ENCODE measurements at places on chromosomes 6 and 20.

- no peak for DNase-seq
Measured at GRCh38 chr6:20811109-20811761, 277.0 kb downstream of the CDKAL1 start.

DNA sequence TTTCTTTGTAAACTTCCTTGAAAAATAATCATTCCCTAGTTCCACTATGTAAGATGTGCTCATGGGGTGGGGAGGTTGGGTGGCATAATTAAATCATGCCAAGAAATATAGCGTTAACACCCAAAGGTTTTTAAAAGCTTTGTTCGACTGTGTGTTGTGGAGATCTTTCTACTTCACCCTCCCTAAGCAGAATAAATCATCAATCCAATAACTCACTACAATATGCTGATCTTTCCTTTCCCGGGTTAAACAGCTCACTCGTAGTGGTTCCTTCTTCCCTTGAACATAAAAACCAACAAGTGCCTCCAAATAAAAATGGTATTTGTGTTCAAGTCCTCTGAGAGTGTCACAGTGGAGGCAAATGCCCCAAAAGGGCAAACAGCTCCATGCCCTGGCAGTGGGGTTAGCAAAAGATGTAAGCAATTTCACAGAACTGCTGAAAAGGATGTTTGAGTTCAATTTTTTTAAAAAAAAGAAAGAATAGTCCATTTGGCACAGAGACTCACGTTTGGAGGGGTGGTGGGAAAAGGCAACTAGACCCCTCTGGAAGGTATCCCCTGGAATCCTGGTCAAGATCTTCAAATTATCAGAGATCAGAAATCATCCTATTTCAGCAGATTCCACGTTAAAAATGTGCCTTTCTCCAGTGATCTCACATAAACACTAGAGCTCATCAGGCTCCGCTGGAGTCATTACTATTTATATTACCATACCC lies 99.1 kb downstream of the TFAP2A start:
- no peak for DNase-seq

DNA sequence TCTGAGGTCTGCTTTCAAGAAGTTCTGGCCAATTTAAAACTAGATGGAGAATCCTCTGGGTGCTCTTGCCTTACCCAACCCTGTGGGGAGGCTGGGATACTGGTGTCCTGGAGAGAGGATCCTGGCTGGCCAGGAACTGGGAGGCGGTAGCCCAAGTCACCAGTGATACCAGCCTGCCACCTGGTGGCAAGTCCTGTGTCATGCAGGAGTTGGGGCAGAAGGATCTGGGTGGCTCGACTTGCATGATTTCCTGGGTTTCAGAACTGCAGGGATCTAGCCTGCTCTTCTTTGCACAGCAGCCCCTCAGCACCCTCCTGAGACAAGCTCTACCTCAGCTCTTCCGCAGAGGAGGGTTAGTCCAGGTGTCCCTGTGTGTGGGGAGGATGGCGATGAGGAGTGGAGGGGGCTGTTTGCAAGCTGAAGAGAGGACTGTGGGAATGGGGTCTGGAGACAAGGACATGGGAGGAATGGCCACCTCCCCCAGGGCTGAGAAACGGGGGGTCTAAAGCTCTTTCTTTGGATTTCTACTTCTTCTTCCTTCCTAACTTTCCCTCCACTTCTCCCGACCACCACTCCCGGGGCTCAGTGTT lies 4.2 kb downstream of the KCNK17 start:
- peak; percentile 63 for DNase-seq

- no peak for DNase-seq
Measured at GRCh38 chr20:22698259-22698842, 114.0 kb upstream of the FOXA2 start.

- no peak for DNase-seq
Measured at GRCh38 chr6:163165922-163166321, 248.6 kb upstream of the QKI start.

DNA sequence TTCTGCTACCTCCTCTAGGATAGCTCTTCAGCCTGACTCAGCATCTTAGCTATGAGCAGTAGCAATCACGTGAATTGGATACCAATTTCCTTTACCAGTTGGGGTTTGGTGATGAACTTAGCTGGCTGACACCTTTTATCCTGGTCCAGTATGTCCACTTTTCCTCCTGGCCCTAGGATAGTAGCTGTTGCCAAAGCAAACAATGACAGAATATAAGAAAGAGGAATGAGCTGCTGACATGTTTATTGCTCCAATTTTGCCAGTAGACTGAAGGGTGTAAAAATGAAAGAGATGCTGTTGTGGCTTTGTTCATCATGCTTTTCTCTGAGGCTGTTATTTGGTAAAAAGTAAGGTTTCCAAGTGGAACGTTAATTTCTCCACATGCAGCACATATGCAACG lies 168.3 kb upstream of the JAG1 start:
- DNase-seq, result no peak

GRCh38 chr20:1472556-1473245 lies 6.1 kb upstream of the NSFL1C start:
- DNase-seq, result no peak

- DNase-seq, result peak; percentile 57
Measured at GRCh38 chr20:15236812-15237211, 899.4 kb upstream of the FLRT3 start.

- DNase-seq, result no peak
Measured at GRCh38 chr6:132087391-132087790, 136.2 kb upstream of the CCN2 start.

DNA sequence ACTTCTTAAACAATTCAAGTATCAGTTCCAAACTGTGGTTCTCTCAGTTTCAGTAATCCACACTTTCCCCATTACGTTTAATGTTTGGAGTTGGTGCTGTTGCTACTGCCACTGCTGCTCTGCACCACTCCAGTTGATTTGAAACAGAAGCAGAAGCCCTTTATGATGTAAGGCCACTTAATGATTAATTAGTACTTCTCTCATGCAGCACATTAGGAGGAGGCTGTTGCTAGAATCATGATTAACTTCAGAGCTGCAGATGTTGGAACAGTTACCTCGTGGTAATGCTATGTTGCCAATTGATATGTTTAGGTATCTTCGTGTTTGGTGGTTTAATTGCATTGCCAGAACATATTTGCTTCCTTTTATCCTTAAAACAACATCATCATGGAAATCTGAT lies 986.2 kb upstream of the CITED2 start:
- no peak for DNase-seq

GRCh38 chr6:164807125-164807524 lies 502.3 kb downstream of the C6orf118 start:
- DNase-seq, result no peak

DNA sequence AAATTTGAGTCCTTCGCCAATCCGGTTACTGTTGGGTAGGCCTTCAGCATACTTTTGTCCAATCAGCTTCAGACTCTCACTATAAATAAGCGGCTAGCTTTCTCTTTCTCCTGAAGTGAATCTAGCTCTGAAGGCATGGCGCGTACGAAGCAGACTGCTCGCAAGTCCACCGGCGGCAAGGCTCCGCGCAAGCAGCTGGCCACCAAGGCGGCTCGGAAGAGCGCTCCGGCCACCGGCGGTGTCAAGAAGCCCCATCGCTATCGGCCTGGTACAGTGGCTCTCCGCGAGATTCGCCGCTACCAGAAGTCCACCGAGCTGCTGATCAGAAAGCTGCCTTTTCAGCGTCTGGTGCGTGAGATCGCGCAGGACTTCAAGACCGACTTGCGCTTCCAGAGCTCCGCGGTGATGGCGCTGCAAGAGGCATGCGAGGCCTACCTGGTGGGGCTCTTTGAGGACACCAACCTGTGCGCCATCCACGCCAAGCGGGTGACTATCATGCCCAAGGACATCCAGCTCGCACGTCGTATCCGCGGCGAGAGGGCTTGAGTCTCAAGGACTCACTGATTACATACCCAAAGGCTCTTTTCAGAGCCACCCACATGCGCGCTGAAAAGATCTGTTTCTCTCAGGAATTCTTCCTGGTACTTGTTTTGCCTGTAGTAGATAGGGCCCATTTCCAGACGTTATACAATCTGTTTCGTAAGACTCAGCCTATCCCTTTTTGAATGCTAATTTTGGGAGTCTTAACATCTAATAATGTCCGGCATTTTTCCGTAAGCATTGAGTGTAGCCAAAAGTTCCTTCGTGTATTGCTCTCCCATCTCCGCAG lies 102.0 kb downstream of the OR2B2 start:
- peak; percentile 99 for DNase-seq

DNA sequence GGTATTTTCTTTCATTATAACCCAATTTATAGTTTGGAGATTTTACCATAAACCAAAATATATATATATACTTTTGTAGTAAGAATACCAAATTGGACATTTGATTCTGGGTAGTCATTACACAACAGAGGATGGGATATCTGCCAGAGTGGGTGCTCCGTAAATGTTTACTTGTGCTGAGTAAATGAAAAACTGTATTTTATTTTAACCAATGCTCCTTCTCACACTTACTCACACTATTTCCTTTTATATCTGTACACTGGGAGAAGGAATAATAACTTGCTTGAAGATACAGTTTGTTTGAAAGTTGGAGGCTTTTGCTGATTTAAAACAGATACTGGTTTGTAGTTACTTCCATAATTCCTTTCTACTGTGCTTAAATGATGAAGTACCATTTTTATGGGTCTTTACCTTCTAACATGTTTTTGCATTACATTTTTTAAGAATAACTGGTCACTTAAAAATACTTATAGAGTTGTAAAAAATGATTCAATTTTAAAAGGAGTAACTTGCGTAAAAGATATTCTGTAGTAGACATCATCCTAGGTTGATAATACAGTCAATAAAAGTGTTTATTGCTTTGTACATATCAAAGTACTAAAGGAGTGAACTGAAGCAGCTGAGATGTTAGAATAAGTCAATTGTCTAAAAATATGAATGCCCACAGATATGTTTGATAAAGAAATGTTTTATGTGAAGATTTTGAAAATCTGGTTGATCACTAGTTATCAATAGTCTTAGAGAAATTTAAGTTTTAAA lies 411.7 kb downstream of the UTRN start:
- no peak for DNase-seq

GRCh38 chr6:84805145-84805544 lies 40.7 kb upstream of the TBX18 start:
- no peak for DNase-seq

GRCh38 chr6:21587961-21588480 lies 5.5 kb upstream of the SOX4 start:
- DNase-seq, result peak; percentile 81

DNA sequence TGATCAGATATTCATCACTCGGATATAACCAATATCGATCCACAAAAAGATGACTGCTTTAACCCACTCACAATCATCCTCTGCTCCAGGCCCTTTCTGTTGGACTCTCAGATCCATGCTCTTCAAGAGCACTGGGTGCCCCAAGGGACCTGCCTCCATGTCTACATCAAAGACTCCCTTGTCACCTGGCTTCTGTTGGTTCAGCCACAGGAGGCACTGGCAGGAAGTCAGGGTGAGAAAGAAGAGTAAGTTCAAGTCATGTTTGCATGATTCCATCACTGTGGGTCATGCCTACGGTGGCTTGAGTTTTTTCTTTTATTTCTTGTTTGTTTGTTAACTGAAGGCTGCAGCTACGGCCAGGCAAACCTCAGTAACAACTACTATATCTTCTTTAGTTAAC lies 243.3 kb downstream of the ADGRG6 start:
- DNase-seq, result peak; percentile 7

- DNase-seq, result no peak
Measured at GRCh38 chr20:57202309-57202708, 64.1 kb downstream of the BMP7 start.

GRCh38 chr20:53032046-53032445 lies 59.9 kb downstream of the TSHZ2 start:
- no peak for DNase-seq

GRCh38 chr20:53328961-53329360 lies 264.7 kb downstream of the ZNF217 start:
- no peak for DNase-seq

DNA sequence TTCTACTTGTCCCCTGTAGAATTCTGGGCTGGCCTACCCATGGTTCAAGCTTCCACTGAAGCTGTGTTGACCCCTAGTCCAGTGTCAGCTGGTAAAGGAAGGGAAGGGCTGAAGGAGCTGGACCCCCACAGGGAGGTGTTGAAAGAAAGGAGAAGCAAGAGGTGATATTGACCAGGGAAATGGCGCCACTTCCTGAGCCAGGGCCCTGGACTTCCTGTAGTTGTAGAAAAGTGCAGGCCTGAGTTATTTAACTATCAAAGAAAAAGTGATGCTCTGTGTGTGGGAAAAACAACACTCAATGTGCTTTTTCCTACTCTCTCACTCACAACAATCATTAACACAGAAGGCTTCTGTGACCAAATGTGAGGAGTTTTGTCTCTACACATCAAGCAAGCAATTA lies 60.0 kb upstream of the IER3 start:
- no peak for DNase-seq

- no peak for DNase-seq
Measured at GRCh38 chr6:143961886-143962878, 45.9 kb downstream of the PLAGL1 start.

Data from GM12865 (cell line).